ENCODE measurements at places on chromosomes 11 and 22. TPM values are rescaled to one million over a fixed set of nuclear protein-coding genes. Genes with fewer than 3 reads are reported as not detected.
A peak's percentile ranks its signal among the peaks of the same experiment; 100 is the strongest.

- DNase-seq: no peak
- peaks cover 7% of the 10 kb centered on the region for H3K36me3 ChIP-seq
- peaks cover 2% of the 10 kb centered on the region for H3K4me1 ChIP-seq
- H3K27ac ChIP-seq: no peak within 1 kb of the TSS
Measured at GRCh38 chr22:50089682-50090411, at the start of gene MOV10L1. TSS of gene MOV10L1 (plus strand) at chr22:50090006. CDS start at chr22:50090089, 83 bp downstream.

GRCh38 chr11:113884361-113884836, 9.0 kb upstream of the USP28 start:
- no peaks in the 10 kb centered on the region for H3K4me1 ChIP-seq
- no peak overlapping the region for H3K27ac ChIP-seq
- no peaks in the 10 kb centered on the region for H3K36me3 ChIP-seq
- DNase-seq: no peak
- H3K4me3 ChIP-seq: no peak overlapping the region

Gene NPTXR
- total RNA-seq: 1.1 TPM

DNA sequence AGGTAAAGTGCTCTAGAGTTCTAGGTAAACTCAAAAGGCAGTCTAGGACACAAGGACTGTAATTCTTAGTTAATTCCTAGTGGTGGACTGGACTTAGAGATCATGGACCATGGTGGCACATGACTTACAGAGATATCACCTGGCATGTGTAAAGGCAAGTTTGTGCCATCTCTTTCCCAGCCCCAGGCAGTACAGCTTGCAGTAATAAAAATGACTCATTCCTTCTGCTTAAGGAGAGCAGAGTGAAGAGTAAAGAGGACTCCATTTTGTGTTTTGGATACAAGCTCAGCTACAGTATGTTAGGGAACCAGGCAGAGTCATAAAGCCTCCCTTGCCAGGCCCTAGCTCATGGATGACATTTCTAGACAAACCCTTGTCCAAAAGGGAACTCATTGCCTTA, 629.9 kb downstream of the JRKL start:
- no peaks in the 10 kb centered on the region for H3K36me3 ChIP-seq
- DNase-seq: no peak

DNA sequence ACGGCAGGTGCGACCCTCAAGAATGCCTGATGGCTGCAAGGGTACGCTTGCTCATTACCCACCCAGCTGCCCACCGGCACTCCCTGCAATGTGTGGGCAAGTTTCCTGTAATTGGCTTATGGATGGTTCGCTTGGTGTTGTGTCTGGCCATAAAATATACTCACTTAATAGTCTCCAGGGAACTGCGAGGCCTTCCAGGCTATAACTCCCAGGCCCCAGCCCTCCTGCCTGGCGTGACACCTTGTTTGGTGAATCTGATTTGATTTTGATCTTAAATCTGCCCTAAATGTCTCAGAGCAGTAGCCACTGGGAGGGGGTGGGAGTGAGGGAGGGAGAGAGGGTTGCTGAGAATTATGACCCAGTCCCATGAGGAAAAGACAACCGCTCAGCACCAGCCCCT, 572.2 kb downstream of the BUD13 start:
- H3K27ac ChIP-seq: no peak overlapping the region
- H3K4me1 ChIP-seq: no peaks in the 10 kb centered on the region
- H3K4me3 ChIP-seq: no peak overlapping the region
- H3K36me3 ChIP-seq: no peaks in the 10 kb centered on the region
- no peak for DNase-seq
- no peaks in the 10 kb centered on the region for H3K27me3 ChIP-seq

Gene NPAS4
- total RNA-seq: 0.27 TPM

DNA sequence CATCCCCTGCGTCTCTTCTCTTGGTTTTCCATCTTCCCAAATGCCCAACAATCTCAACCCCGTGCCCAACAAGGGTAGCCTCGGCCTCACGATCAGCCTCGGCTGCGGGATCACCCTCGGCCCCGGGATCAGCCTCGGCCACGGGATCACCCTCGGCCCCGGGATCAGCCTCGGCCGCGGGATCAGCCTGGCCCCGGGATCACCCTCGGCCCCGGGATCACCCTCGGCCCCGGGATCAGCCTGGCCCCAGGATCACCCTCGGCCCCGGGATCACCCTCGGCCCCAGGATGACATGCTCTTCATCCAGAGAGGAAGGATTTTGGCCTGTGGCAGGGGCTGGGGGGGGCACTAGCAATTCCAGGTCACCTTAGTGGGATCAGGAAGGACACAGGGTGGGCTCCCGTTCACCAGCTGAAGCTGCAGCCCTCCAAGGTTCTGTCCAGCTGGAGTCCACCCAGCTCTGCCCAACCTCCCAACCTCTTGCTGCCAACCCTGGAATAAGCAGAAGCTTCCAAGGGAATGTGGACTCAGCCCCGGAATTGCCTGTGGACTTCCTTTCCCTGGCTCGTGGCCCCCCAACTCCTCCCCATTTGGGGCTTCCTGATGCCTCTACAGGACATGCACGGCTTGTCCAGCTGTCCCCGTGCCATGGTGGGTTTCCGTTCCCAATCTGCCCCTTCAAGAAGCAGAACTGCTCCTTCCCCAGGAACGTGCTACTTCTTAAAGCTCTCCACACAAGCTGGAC, 6.2 kb downstream of the ALG12 start:
- no peaks in the 10 kb centered on the region for H3K27me3 ChIP-seq
- DNase-seq: no peak
- no peak overlapping the region for H3K27ac ChIP-seq
- H3K36me3 ChIP-seq: peaks cover 9% of the 10 kb centered on the region
- peaks cover 11% of the 10 kb centered on the region for H3K4me1 ChIP-seq
- no peak overlapping the region for H3K4me3 ChIP-seq

DNA sequence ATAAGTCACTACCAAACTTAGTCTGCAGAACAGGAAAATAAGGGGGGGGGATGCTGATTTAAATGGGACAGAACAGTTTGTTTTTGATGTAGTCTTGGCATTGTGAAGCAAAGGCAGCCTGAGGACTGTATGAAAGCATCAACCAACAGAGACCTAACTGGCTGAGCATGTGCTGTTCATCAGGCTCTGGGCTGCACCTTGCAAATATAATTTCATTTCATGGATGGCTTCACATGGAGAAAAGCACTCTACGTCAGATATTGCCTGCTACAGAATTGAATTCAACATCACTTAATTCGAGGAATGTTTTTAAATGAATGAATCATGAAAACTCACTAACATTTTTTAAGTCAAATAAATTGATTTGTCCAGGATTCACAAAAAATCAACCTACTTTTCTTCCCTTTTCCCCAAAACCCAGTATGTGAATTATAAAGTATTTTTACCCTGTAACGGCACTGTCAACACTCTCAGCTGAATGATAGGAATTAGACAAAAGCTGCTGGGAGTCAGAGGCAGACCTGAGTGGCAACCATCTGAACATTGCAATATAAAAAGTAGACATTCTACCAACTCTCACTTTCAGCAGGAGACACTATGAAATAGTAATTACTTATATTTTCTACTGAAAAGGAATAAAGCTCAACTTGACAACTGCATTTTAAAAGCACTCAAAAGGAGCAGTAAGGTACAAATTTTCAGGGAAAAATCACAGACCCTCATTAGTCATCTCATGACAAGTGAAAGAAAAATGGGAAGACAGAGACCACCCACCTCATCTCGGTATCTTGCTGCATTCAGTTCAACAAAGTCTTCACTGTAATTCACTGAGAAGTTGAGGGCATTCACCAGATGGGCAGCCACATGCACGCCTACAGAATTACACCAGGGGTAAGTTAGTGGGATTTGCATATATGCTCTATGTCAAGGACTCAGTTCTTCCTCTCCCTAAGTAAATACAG, 47.5 kb downstream of the NOX4 start:
- H3K27ac ChIP-seq: no peak overlapping the region
- H3K36me3 ChIP-seq: no peaks in the 10 kb centered on the region
- DNase-seq: no peak

DNA sequence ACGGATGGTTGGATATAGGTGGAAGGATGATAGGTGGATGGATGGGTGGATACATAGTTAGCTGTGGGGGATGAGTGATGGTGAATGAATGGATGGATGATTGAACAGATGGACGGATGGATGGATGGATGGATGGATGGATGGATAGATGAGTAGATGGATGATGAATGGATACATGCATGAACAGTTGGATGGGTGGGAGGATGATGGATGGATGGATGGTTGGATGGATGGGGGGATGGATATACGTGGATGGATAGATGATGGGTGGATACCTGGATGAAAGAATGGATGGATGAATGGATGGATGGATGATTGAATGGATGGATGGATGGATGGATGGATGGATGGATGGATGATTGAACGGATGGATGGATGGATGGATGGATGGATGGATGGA, 68.4 kb upstream of the PRR5 start:
- no peaks in the 10 kb centered on the region for H3K36me3 ChIP-seq
- H3K27me3 ChIP-seq: no peaks in the 10 kb centered on the region
- H3K4me3 ChIP-seq: no peak overlapping the region
- no peaks in the 10 kb centered on the region for H3K4me1 ChIP-seq
- DNase-seq: no peak

GRCh38 chr11:88813233-88813915, 252.4 kb downstream of the GRM5 start:
- no peak for DNase-seq
- peak overlapping the region; percentile 62 for H3K27ac ChIP-seq
- H3K4me3 ChIP-seq: no peak overlapping the region

Gene SEC14L6
- total RNA-seq: not detected

- H3K36me3 ChIP-seq: peaks cover 58% of the 10 kb centered on the region
- DNase-seq: no peak
- H3K4me1 ChIP-seq: peaks cover 22% of the 10 kb centered on the region
- no peak overlapping the region for H3K4me3 ChIP-seq
Measured at GRCh38 chr22:40418366-40419201, 48.2 kb downstream of the SGSM3 start.

Gene SCN3B
- not detected for total RNA-seq

GRCh38 chr11:36398231-36398953, 102.3 kb downstream of the PRR5L start:
- no peak overlapping the region for H3K4me3 ChIP-seq
- H3K36me3 ChIP-seq: no peaks in the 10 kb centered on the region
- no peak overlapping the region for H3K27ac ChIP-seq
- DNase-seq: no peak

Gene GDPD4
- total RNA-seq: not detected

Gene NRIP3
- 0.75 TPM for total RNA-seq

DNA sequence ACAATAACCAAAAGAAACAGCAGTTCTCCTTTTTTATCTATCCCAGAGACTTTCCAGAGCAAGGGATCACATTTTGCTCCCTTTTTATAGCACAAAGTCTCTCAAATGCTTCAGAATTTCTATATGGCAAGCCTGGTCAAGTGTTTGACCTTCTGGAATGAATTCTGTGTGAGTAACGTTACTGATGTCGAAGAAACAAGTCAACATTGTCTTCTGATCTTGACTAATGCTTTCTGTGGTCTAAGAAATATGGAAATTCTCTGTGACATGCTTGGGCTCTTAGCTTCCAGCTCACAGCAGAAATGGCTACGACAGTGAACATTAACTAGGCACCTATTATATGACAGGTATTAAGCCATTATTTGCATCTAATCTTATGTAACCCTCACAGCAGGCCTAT, 411.7 kb downstream of the CADM1 start:
- H3K27ac ChIP-seq: no peak overlapping the region
- DNase-seq: no peak

Gene MYOD1
- not detected for total RNA-seq

- H3K4me3 ChIP-seq: no peak overlapping the region
- DNase-seq: no peak
- H3K27ac ChIP-seq: no peak overlapping the region
- H3K27me3 ChIP-seq: no peaks in the 10 kb centered on the region
- H3K4me1 ChIP-seq: peaks cover 8% of the 10 kb centered on the region
Measured at GRCh38 chr11:112773264-112773663, 188.0 kb upstream of the NCAM1 start.

DNA sequence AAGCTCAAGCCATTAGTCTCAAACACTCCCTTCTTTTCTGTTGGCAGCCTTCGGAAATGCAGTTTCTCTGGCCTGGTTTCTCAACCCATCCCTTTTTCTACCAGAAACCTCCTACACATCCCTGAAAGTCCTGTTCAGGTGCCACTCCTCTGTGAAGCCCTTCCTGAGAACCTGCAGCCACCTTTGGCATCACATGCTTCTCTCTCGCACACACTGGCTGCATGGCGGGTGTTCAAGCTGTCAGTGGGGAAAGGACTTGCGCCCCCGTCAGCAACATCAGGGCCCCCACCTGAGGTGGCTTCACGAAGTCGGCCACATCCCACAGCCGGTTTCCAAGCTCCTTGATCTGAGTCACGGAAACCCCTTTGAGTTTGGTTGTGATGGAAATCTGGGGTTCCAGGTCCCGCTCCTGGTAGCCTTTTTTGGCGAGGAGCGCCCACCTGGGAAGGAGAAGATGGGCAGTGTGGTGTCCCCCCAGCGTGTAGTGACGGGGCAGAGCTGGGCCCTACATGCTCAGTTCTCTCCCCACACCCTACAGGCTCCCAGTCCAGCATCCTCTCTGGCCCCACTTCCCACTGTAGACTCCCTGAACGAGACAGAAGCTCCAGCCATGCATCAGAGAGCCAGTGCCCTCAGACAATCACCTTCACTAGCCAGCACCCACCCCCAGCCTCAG, 1.7 kb upstream of the LRRC74B start:
- peaks cover 27% of the 10 kb centered on the region for H3K4me1 ChIP-seq
- peaks cover 18% of the 10 kb centered on the region for H3K27me3 ChIP-seq
- no peak overlapping the region for H3K27ac ChIP-seq
- DNase-seq: no peak
- H3K4me3 ChIP-seq: no peak overlapping the region

Gene THY1
- not detected for total RNA-seq

- no peak overlapping the region for H3K4me3 ChIP-seq
- peaks cover 27% of the 10 kb centered on the region for H3K27me3 ChIP-seq
- no peak overlapping the region for H3K27ac ChIP-seq
- DNase-seq: no peak
Measured at GRCh38 chr11:12999597-12999996, 9.5 kb upstream of the RASSF10 start.

Gene SLC22A24
- total RNA-seq: not detected

- H3K4me3 ChIP-seq: no peak overlapping the region
- peaks cover 9% of the 10 kb centered on the region for H3K27me3 ChIP-seq
- no peak for DNase-seq
- no peaks in the 10 kb centered on the region for H3K4me1 ChIP-seq
- H3K27ac ChIP-seq: no peak overlapping the region
- H3K36me3 ChIP-seq: no peaks in the 10 kb centered on the region
Measured at GRCh38 chr11:116471608-116472256, 301.1 kb downstream of the BUD13 start.

DNA sequence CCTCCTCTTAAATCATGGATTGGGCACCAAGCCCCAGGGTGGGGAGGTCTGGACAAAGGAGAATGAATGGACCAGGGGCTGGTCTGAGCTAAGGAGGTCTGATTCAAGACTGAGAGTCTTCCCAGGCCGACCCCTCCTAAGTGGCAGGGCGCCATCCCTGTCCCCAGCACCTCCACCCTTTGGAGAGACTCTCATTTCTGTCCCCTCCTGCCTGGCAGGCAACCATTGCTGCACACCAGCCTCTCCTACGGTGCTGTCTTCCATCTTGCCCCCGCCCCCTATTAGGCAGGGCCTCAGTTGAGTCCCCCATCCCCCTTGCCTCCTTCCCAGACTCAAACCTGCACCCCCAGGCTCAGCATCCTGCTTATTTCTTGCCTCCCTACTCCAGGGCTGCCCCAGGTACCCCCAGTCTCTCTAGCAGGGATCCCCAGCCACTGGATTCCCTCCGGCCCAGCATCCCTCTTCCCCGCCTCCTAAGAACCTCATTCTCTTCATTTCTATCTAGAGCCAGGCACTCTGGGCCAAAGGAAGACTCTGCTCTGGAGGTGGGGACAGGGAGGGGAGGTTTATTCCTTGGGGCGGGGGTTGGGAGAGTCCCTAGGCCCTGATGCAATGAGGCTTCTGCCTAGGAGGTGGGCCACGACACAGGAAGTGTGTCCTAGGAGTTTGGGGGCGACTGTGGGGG, 1.7 kb upstream of the RCOR2 start:
- peaks cover 31% of the 10 kb centered on the region for H3K27me3 ChIP-seq
- DNase-seq: no peak
- peak overlapping the region; percentile 74 for H3K27ac ChIP-seq
- H3K4me1 ChIP-seq: peaks cover 12% of the 10 kb centered on the region
- H3K4me3 ChIP-seq: peak overlapping the region; percentile 20

Data from activated CD4-positive, alpha-beta T cell treated with anti-CD3 and anti-CD28 coated beads, Interleukin-2, amount 10 ng/mL, durations not matched to agents 7 days and 5 days (primary cell).